Inflammatory macrophage (primary cell): ENCODE measurements at places on chromosomes 1 and 21.

DNA sequence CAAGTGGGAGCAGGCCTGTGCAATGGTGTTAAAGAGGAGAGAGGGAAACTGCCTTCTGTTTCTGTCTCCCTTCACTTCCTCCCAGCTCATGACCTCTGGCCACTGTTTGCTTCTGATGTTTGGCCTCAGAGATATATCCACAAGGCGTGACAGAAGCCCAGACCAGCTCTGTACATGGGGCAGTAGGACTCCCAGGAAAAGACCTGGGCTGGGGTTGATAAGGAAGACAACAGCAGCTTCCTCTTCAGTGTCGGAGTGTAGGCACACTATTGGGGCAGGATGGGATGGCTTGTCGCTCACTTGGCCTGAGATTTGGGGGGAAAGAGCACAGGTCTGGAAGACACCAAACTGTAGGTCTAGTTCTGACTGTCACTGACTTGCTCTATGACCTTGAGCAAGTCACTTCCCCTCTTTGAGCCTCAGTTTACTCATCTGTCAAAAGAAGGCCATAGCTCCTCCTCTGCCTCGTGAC, 67.8 kb upstream of the KLHDC7A start:
- no peak for DNase-seq

DNA sequence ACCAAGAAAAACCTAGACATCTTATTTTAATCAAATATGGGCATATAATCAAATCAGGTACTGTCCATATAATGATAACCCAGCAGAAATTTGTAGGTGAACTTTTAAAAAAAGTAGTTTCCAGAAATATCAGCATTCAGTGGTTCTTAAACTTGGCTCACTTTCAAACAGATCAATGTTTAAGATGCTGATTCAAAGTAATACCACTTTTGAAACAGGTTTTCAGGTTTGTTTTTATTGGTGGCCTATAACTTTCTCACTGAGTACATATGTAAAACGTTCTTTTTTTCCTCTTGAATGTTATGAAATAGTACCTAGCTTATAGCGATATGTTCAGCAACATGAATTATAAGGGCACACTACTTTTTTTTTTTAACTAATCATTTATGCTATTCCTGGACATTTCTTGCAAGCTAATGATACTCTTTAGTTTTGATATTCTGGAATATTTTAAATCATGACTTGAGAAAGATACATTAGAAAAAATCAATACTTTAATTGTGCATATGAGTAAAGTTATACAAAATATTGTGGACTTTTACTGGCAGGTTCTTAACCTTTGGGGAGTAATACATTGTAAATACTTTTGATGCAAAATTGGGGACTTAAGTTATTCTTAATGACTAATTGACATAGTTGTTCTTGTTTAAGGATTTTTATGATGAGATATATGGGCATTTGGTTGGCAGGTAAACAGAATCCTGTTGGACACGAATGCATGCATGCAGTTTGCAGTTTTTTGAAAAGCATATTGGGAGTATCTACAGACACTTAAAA, 3.0 kb downstream of the NFIA start:
- no peak for DNase-seq

DNA sequence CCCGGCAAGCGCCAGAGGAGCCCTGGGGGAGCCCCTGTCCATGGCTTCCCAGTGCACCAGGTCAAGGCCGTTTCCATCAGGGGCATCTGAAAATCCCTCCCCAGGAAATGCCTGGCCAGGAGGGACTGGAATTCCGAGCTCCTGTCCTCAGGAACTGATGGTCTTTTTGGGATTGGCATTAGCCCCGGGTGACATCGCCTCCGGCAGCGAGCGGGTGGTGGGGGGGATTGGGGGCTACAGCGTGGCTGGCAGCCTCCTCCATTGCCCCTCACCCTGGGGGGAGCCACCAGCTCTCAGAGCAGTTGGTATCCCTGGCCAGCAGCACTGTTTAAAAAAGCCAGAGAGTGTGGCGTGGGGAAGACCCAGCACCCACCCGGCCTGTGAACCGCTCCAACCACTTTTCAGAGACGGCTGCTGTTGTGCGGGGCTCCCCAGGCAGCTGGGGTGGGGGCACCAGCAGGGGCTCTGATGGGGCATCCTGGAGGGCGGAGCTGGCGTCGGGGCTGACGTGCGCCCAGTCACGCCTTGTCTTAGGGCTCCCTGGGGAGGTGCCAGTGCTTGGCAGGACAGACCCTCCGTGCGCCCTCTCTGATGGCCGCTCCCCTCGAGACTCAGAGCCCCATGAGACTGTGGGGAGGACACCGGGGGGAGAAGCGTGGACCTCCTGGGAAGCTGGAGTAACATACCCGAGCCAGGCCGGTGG, 62.9 kb upstream of the TTC34 start:
- DNase-seq, result no peak

- no peak for DNase-seq
Measured at GRCh38 chr1:47830021-47830420, 167.2 kb downstream of the TRABD2B start.

GRCh38 chr1:192700834-192701271, 64.9 kb downstream of the RGS13 start:
- no peak for DNase-seq

- DNase-seq, result no peak
Measured at GRCh38 chr1:100452641-100453040, 85.3 kb upstream of the GPR88 start.

DNA sequence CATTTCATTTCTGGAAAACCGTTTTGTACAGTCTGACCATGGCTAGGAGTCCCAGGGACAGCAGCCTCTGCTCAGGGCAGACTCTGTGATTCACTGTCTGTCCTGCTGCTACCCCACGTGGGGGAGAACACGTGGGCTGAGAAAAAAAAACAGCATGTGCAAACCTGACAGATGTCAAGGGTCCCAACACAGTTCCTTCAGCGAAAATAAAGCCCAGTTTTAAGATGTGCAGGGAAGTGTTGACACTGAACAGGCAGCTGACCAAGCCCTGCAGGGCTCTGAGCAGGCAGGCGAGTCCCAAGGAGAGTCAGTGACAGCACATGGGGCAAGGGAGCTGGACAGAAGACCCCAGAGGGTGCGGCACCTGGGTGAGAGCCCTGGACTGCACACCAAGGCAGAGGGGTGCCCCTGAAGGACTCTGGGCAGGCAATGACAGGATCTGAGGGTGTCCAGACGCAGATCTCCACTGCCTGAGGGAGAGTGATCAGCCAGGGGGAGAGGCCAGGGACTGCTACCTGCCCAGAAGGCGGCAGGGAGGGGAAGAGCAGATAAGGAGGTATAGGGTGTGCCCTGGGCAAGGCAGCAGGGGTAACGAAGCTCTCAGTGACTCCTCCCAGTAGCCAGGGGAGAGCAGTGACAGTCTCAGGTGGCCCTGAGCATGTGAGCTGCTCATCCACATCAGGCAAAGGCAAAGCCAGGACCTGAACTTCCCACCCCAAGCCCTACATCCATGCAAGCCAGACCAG, 5.1 kb upstream of the SPATC1L start:
- no peak for DNase-seq

DNA sequence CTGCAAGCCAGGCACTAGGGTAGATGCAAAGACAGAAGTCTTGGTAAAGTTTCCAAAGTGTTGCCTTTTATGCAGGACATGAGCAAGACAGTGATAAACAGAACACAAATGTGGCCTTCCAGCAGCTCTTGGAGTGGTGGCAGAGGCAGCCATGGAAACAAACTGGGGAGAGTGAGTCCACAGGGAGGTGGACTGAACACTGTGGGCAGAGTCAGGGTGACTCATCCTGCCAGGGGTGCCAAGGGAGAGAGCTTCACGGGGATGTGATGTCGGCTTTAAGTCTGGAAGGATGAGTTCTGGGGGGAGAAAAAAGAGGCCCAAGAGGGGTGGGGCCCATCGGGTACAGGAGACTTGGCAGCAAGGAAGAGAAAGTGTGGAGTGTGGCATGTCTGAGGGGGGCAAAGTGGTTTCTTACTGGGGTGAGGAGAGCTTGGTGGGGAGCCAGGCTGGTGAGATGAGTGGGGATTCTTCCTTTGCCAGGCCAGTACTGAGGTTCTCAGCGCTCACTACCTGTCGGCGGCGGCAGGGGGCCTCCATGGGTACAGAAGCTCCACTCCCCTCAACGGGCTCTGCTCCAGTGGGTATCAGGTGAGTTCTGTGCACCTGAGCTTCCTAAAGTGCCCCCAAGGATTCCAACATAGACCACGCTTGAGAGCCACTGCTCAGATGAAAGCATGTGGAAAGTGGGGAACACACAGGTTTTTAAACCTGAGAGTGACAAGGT, 41.8 kb downstream of the KIAA0040 start:
- DNase-seq, result no peak
